ENCODE measurements at places on chromosomes 2 and 18.

- DNase-seq, result no peak
Measured at GRCh38 chr2:69168950-69169654, 156.1 kb downstream of the ANTXR1 start.

- no peak for DNase-seq
Measured at GRCh38 chr2:64325477-64325851, 128.5 kb upstream of the LGALSL start.

DNA sequence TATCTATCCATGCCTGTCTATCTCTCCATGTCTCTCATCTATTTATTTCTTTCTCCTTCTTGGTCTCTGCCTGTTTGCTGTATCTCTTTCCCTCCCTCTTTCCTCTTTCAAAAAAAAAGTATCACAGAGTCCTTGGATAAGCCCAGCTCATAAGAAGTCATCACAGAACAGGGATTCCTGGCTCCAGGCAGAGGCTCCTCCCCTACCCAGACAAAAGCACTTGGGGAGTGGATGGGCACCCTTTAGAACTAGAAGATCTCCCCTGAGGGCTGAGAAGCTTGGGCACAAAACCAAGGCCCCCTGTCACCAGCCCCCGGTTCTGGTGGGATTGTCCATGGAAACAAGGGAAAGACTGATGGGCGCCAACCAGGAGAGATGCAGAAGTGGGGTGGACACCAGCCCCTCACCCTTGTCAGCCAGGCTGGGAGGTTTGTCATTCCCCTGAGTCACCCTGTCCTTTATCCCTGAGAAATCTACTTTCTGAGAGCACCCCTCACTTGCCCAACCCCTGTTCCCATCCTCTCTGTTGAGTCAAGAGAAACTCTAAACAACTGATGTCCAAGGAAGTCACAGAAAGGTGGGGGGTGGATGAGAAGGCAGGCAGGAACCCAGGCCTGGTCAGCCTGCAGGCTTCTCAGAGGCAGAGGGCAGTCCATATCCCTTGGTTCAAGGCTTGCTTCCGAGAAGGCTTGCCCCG is 127.1 kb downstream of the TNS1 start:
- no peak for DNase-seq

DNA sequence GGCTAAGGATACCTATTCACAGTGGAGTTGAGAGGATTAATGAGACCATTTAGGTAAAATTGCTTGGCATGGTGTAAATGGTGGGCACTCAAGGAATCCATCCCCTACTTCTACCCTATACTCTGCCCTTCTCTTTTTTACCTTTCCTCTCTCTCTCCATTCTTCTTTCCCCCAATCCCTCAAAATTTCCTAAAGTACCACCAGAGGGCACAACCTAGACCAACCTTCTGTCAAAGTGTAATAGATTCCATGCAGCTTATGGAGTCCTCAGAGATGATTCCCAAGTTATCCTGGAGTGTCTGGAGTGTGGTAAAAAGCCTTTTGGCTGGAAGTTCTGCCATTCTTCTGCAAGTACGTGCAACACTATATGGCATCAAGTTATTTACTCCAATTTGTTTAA is 33.0 kb upstream of the CCDC195 start:
- DNase-seq, result no peak

DNA sequence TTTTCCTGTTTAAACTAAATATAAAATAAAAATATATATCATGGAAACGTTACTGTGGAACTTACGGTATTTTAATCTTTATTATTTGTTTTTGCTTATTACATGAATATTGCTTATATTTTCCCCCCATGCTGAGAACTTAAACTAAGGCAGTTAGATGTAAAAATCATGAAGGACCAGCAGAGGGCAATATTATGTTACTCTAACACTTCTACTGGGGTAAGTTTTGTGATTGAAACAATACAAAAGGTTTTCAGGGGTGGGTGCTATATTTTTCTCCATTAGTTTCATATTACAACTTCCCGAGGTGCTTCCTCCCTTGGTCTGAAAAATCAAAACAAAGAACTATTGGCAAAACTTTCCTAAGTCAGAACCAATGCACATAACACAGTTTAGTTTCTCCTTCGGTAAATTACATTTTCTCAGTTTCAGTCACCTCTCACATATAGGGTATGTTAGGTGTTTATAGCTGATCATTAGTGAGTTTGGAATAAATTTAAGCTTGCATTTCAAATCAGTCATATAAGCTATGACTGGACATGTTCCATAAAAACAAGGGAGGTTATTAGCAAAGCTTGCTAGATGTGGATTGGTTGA is 54.8 kb downstream of the ZNF407 start:
- peak; percentile 53 for DNase-seq

DNA sequence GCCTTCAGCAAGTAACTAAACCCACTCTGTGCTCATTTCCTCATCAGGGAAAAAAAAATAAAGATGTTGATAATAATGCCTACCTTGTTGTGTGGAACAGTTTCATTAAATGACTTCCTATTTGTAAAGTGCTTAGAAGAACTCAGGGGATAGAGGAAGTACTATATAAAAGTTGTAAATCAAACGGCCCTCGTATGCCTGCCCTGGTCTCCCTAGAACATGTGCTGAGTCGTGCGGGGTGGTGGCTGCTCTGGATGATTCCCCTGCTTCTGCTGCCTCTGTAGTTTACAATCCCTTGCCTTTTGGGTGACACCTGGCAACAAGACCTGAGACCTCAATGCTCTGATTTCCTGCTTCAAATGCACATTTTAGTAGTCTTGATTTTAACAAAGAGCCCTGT is 170.0 kb downstream of the CERS6 start:
- no peak for DNase-seq

Measured in hematopoietic multipotent progenitor cell treated with erythropoietin and hydrocortisone succinate and interleukin-3 and kit ligand, for 8 days (in vitro differentiated cells).